ENCODE measurements at places on chromosomes 12 and 14.

DNA sequence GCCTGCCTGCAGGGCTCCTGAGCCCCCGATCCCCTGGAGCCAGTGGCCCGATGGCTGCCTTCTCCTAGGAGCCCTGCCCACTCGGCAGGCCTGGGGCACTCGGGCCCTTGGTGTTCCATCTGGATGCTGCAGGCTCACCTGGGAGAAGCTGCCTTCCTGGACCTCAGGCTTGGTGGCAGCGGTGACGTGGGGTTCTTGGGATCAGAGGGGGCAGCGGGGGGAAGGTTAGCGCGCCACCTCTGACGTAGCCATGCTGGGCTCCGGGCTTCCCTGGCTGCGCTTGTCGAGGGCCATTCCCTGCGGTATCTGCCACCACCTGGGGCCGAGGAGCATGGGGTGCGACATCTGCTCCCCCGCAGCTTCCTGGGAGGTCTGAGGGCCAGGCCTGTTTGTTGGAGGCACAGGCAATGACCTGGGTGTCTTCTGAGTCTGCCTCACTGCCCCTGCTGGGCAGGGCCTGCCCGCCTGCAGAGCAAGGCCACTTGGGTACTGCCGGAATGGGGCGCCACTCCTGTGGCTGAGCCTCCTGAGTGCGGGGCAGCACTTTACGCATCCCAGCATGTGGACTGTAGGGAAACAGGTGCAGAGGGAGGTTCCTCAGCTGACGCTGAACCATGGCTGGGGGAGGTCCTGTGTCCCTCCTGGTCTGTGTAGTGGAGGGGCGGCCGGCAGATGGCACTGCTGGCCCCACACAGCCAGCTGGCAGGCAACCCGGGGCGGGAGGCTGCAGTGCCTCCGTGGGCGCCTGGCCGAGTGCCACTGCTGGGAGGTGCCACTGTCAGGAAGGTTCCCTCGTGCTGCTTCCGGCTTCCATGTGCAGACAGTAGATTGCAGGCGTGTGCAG is 20.3 kb downstream of the MTA1 start:
- no peaks in the 10 kb centered on the region for H3K27me3 ChIP-seq
- DNase-seq = no peak
- H3K4me1 ChIP-seq = no peaks in the 10 kb centered on the region
- no peak overlapping the region for H3K27ac ChIP-seq
- H3K4me3 ChIP-seq = no peak overlapping the region
- no peaks in the 10 kb centered on the region for H3K36me3 ChIP-seq

DNA sequence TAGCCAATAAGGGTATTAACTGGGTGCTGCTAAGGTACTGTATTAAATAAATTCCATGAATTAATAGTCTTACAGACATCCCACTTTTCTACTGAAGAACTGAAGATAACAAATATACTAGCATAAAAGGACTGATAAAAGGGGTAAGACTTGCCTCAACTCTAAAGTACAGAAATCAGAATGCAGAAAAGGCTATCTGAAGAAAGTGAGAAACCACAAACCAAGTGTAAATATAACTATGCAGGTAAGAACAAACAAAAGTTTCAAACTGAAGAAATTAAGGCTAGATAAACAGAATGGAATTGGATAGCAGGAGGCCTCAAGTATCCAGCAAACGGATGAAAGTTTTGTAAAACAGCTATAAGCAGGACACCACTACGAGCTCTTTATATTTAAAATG is 29.5 kb downstream of the YAF2 start:
- H3K27ac ChIP-seq = no peak overlapping the region
- H3K36me3 ChIP-seq = peaks cover 4% of the 10 kb centered on the region
- DNase-seq = no peak
- H3K4me3 ChIP-seq = no peak overlapping the region

DNA sequence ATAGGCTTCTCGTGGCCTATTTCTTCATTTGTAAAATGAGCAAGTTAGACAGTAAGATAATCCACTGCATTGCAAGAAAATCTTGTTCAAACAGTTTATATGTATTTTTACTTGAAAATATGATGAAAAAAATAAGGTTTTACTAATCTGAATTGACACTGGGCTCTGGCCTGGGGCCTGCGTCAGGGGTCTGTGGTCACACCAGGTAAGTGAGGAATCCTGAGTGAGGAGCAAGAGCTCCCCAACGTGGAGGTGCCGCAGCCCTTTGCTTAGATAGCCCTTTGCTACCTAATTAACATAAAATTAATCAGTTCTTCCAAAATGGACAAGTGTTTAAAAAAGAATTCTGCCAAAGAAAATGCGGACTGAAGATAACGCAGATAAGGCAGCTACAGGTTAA is 39.1 kb upstream of the STAB2 start:
- H3K27ac ChIP-seq = no peak overlapping the region
- no peaks in the 10 kb centered on the region for H3K36me3 ChIP-seq
- DNase-seq = peak; percentile 80
- H3K4me1 ChIP-seq = no peaks in the 10 kb centered on the region
- H3K4me3 ChIP-seq = no peak overlapping the region

DNA sequence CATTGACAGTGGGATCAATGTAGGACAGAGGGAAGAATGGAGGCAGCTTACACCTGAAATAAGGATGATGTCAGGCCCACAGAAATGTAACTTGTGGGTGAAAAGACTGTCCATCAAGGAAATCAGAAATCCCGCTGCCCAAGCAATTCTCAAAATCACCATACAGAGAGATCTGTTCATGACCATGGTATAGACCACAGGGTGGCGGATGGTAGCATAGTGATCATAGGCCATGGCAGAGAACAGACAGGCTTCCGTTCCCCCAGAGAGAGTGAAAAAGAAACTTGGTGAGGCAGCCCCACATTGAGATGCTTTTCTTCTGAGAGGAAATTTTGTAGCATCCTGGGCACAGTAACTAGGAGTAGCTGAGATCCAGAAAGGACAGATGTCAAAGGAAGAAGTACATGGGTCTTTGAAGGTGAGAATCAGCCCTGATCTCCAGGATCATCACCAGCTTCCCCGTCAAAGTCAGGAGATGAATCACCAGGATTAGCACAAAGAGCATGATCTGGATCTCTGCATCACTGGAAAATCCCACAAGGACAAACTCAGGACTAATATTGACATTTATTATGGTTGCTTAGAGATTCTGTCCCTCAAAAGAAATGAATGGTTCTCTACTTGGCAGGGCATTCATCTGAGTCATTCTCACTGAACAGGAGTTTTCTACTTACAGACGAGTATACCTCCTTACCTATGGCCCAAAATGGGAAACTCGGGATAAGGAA is 5.5 kb upstream of the ZNF641 start:
- no peak overlapping the region for H3K4me3 ChIP-seq
- H3K27me3 ChIP-seq = no peaks in the 10 kb centered on the region
- H3K36me3 ChIP-seq = peaks cover 11% of the 10 kb centered on the region
- no peak overlapping the region for H3K27ac ChIP-seq

DNA sequence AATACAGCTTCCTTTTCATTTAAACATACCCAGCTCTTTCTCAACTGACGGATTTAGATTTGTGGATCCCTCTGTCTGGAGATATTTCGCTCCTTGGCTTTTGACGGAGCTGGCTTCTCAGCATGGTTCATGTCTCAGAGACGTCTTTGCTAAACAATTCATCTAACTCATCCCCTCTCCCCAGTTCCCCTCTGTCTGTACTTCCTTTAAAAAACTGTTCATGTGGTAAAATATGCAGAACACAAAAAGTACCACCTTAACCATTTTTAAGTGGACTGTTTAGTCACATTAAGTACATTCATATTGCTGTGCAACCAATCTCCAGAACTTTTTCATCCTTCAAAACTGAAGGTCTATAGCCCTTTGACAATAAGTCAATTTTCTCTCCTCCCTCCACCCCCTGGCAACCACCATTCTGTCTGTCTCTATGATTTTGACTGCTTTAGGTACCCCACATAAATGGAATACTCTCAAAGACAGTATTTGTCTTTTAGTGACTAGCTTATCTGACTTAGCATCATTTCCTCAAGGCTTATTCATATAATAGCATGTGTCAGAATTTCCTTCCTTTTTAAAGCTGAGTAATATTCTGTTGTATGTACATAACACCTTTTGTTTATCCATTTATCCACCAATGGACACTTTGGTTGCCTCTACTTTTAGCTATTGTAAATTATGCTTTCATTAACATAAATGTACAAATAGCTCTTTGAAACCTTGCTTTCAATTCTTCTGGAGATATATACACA is 399.8 kb upstream of the SOX5 start:
- no peak overlapping the region for H3K4me3 ChIP-seq
- no peaks in the 10 kb centered on the region for H3K4me1 ChIP-seq
- no peak for DNase-seq
- no peaks in the 10 kb centered on the region for H3K36me3 ChIP-seq

All from esophagus muscularis mucosa (tissue), 4 donors.